ENCODE measurements at places on chromosomes 1 and 21.

- no peak for DNase-seq
Measured at GRCh38 chr1:203454986-203455471, 20.6 kb upstream of the PRELP start.

- no peak for DNase-seq
Measured at GRCh38 chr1:36883315-36883949, 150.9 kb downstream of the GRIK3 start.

GRCh38 chr1:230286166-230286889 lies 139.8 kb downstream of the PGBD5 start:
- no peak for DNase-seq

- no peak for DNase-seq
Measured at GRCh38 chr1:247209396-247209795, 37.6 kb upstream of the ZNF124 start.

DNA sequence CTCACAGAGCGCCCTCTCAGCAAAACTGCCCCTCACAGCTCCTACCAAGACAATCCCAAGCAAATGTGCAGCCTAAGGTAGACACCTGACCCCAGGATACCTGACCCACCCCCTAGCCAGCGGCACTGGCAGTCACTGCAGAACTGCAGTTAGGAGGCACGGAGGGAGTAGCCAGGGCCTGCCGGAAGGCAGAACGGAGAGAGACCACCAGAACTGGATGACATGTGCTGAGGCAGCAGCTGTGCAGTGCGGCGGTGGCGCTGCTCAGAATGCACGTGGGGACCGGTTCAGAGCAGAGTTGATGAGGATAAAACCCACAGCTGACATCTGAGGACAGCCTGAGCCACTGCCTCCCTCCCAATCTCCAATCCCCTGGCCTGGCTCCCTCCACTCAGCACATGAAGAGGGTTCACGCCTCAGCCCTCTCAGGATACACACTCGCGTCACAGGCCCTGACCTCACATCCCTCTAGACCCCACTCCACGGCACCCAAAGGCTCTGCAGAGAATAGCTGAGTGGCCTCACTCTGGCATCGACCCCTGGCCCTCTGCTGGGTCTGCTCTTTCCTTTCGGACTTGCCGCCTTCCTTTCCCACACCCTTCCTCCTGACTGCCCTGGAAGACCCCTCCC lies 29.6 kb downstream of the UBE2G2 start:
- DNase-seq = no peak

- no peak for DNase-seq
Measured at GRCh38 chr1:187624812-187625545, 796.2 kb downstream of the PLA2G4A start.

DNA sequence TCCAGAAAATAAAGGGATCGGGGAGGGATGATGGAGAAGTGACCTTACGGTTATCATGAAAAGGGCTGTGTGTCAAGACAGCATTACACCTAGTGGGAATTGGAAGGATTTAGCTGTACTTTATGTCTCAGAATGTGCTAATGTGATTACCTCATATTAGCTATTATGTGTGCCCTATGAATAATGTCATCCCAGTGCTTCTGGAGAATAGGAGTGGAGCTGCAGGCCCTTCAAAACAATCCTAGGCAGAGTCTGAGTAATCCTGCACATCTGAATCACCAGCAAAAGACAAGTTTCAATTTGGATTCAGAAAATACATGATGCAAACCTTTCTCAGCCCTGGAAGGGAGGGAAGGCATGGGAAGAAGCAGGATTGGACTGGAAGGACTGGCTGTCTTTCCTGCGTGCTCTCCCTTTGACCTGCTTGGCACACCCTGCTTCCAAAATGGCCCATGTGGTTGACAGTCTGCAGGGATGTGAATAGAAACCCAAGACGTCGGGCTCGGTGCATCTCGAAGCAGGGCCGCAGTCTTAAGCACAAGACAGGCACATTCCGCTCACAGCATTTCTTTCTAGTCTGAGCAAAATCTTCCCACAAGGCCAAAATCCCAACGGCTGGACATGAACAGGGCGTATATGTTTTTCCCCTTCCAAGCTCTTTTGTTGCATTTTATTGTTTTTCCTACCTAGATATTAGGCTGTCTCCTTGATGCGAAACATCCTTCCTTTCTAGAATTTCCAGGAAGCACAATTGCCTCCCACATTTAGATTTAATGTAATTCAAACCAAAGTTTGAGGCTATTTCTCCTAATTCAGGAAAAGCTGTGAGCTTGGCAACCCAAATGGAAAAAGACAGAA lies 54.3 kb upstream of the TARBP1 start:
- no peak for DNase-seq

DNA sequence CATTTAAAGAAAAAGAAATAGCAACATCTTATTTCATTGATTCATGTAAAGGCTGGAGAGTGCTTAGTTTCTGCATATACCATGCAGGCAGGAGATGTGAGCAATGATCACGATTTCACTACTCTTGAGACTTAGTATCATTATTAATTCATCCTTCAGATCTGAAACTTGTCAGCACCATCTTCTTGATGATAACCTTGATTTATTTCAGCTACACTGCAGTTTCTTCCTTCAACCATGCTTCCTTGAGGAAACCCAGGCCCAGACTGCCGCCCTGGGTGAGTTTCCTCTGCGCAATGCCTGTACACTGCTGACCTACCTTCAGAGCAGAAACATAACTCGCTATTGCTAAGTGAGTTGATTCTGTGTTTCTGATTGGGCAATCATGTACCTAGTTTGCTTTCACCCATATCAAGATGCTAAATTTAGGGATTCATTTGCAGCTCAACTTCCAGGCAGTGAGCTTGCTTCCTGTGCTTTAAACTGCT lies 13.5 kb upstream of the BCL10 start:
- no peak for DNase-seq

Measured in stimulated activated CD4-positive, alpha-beta T cell treated with anti-CD3 and anti-CD28 coated beads, Interleukin-4, amount 100 ng/mL, for 24 hours (primary cell).